ENCODE measurements at places on chromosomes 6 and 20. TPM values are rescaled to one million over a fixed set of nuclear protein-coding genes. Genes with fewer than 3 reads are reported as not detected.

- peaks cover 30% of the 10 kb centered on the region for H3K4me1 ChIP-seq
- no peaks in the 10 kb centered on the region for H3K36me3 ChIP-seq
- no peak for DNase-seq
- no peak overlapping the region for H3K27ac ChIP-seq
- no peak overlapping the region for H3K4me3 ChIP-seq
Measured at GRCh38 chr20:36478137-36478905, 63.0 kb upstream of the MYL9 start.

- no peak overlapping the region for H3K4me3 ChIP-seq
- DNase-seq = no peak
- H3K27me3 ChIP-seq = no peaks in the 10 kb centered on the region
- H3K36me3 ChIP-seq = no peaks in the 10 kb centered on the region
- H3K27ac ChIP-seq = no peak overlapping the region
Measured at GRCh38 chr6:40722553-40723258, 135.5 kb upstream of the LRFN2 start.

GRCh38 chr20:59912609-59913008 lies 20.8 kb downstream of the SYCP2 start:
- peaks cover 2% of the 10 kb centered on the region for H3K4me1 ChIP-seq
- no peak overlapping the region for H3K4me3 ChIP-seq
- H3K36me3 ChIP-seq = no peaks in the 10 kb centered on the region
- no peak overlapping the region for H3K27ac ChIP-seq
- DNase-seq = no peak

- H3K4me3 ChIP-seq = no peak overlapping the region
- DNase-seq = no peak
- no peaks in the 10 kb centered on the region for H3K27me3 ChIP-seq
- no peaks in the 10 kb centered on the region for H3K36me3 ChIP-seq
- no peak overlapping the region for H3K27ac ChIP-seq
Measured at GRCh38 chr6:120608826-120609225, 725.5 kb downstream of the TBC1D32 start.

DNA sequence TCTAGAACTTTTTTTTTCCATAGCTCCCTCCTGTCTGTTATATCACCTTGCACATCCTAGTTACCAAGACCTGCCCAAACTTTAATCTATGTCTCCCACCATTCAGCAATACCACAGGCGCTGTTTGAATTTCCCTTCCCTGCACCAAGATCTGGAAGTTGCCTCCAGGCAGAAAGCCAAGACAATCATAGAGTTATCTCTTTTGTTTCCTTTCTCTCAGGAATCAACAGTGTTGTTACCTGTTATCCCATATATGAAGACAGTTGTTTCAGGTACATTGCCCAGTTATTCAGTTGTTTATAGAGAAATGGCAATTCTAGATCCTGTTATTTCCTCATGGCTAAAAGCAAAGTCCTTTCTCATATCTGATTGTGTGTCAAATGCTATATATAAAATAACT lies 63.2 kb downstream of the PDSS2 start:
- H3K4me3 ChIP-seq = no peak overlapping the region
- peaks cover 30% of the 10 kb centered on the region for H3K36me3 ChIP-seq
- no peaks in the 10 kb centered on the region for H3K27me3 ChIP-seq
- H3K4me1 ChIP-seq = no peaks in the 10 kb centered on the region
- no peak for DNase-seq

The SCRT2 gene
- total RNA-seq = not detected

Measured in activated CD4-positive, alpha-beta T cell treated with anti-CD3 and anti-CD28 coated beads, Interleukin-2, amount 10 ng/mL, durations not matched to agents 24 days and 14 days (primary cell).